ENCODE measurements at places on chromosomes 1 and 21. TPM values are rescaled to one million over a fixed set of nuclear protein-coding genes. Genes with fewer than 3 reads are reported as not detected.

DNA sequence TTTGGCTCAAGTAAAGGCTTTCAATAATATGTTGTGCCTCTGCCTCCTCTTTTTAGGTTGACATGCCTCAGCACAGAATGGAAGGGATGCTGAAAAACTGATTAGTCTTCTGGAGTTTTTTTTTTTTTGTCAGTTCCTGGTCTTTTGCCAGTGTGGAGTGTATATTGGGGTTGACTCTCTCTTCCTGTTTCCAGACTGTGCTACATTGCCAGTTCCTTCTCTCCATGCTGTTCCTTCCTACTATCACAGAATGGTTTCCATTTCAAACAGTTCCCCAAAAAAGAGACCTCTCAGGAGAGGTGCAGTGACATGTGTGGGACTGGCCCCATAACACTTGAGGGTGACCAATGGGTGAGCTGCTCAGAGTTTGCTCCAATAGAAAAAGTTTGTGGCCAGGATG is 101.7 kb upstream of the ETV3 start:
- no peak for DNase-seq

GRCh38 chr1:116906812-116907211 is 2.9 kb upstream of the PTGFRN start:
- no peak for DNase-seq

DNA sequence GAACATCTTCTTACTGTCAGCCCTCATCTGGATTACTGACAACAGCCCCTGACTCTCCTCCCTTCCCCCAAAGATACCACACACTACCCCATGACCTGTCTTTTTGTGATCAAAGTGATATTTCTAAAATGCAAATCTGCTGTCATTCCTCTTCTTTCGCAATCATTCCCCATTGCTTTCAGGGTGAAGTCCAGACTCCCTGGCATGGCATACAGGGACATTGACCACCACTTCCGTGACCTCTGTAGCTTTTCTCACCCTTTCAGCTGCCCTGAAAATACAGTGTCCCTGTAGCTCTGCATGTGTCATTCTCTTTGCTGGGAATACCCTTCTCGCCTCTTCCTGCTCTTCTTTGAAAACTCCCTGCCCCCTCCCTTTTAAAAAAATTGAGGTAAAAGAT is 4.1 kb downstream of the SERINC2 start:
- DNase-seq, result no peak

DNA sequence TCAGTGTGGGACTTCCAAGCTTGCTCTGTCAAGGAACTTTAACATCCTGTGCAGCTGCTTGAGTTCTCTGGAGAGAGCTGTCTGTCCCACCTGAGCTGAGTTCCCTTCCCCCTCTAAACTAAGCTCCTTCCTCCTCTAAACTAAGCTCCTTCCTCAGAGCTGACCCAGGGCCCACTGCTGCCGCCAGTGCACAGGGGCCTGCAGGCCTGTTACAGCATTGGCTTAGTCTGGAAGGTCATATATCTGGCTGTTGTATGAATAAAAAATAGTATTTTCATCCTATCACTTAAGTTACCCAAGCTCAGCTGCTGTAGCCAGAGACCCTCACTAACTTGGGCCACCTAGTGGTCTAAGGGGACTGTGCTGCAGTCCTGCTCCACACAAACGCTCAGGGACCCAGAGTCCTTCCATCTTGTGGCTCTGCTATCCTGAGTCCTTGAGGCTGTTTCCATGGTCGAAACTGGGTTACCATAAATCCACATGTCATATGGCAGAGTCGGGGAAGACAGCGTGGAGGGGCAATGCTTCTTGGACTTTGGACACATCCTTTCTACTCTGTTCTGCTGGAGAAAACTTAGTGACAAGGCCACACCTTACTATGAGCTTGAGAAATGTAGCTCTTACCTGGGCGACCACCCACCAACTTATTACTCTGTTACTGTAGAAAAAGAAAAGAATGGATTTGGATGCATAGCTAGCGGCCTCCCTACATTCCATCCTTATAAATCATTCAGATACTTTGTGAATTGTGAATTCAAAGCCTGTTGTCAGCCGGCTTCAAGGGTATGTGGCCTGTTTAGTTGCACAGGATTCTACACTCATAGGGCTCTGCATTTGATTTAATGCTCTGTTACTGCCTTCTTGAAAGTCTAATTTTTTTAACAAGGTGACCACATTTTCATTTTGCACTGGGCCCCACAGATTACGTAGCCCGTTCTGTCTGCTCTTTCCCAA is 71.4 kb upstream of the GCLM start:
- DNase-seq, result peak; percentile 18

The SELE gene
- total RNA-seq, result 3.2 TPM

DNA sequence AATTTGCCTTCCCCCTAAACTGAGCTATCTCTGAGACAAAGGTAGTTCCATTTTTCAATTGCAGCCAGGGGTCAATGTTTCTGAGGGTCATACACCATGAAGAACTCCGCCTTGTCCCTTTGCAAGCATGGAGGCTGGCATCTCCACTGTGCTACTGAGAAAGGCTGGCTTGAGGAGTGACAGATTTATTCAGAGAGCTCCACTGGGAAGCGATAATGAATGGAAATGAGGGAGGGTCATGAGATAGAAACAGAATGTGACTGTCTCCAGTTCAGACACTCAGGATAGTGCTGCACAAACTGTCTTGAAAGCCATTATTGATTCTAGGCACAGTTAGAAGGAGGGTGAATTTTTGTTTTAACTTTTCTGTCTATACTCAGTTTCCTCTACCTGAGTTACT is 197.5 kb downstream of the ZNF326 start:
- DNase-seq, result no peak

Data from lung (tissue), 17 donors.